ENCODE measurements at places on chromosomes 12 and 14.

- DNase-seq = peak; percentile 76
Observed at GRCh38 chr12:6084261-6084968, 40.1 kb downstream of the VWF start.

GRCh38 chr14:56273155-56273554, 154.9 kb downstream of the PELI2 start:
- DNase-seq = no peak

- no peak for DNase-seq
Observed at GRCh38 chr12:101826766-101827368, 3.9 kb downstream of the GNPTAB start.

DNA sequence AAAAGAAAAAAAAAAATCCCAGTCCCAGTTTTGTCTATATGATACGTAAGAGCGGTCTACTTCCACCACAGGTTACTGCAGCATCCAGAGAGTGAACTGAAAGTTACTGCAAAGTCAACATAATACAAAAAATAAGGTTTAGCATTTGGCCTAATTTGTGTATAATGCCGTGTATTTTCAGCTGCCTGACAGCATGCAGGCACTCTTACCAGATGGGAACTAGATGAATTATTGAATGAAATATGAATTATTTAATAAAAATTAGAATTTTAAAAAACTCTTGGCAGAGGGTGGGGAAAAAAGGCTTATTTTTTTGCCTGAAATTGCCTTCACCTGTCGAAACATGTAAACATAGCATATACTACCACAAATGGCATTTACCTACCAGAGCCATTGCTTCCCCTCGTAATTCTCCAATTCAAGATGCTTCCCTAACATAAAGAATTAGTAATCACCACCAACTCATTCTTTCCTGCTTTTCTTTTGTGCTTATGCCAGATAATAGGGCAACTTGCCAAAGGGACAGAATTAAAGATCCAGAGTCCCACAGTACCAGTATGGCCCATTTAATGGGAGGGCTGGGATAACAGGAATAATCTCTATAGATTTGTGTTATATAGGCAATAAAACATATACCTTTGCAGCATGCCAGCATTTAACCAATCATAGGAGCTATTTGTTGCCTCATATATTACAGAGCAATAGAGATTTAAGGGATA, 31.1 kb downstream of the ATF7 start:
- no peak for DNase-seq

GRCh38 chr12:98388126-98388525, 127.3 kb upstream of the TMPO start:
- DNase-seq = no peak

DNA sequence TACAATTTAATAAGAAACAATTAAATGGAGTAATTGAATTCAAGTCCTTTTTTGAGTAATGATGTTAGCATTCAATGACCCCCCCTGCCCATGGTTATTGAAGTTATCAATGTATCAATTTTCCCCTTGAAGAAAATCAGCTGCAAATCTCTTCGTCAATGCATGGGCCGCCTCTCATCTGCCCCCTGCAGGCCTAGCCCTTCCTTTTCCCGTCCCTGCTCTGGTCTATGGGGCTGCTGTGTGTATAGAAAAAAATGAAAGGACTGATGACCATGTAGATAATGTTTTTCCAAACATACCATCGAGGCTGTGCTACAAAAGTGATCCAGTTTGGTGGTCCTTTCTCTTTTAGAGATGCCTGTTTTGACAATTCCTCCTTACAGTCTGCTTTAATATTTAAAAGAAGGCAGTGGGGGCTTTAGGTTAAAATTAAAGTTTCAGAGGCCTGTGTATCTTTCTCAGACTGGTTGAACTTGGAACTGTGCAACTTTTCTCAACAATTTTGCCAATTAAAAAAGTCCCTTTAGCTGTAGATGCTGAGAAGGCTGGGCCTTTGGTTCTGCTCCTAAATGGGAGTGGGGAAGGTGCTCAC, 98.4 kb downstream of the APAF1 start:
- no peak for DNase-seq

GRCh38 chr12:65672441-65672840, 151.8 kb upstream of the HMGA2 start:
- no peak for DNase-seq

DNA sequence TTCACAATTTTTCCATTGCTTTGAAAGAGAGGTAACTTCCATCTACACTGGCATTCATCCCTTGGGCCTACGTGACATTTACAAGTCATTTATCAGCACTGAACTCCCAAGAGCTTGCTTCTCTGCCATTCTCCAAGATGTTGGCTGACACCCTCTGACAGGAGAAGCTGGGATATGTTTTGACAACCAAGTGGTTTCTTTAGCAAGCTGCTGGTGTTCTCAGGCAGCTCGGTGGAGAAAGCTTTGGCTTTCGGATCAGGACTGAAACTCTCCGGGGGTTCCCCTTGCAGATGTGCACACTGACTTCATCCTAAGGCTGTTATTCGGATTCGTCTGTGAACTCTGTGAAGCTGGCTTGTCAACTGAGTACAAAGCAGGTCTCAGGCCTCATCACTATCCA, 15.7 kb downstream of the KCNA5 start:
- no peak for DNase-seq

DNA sequence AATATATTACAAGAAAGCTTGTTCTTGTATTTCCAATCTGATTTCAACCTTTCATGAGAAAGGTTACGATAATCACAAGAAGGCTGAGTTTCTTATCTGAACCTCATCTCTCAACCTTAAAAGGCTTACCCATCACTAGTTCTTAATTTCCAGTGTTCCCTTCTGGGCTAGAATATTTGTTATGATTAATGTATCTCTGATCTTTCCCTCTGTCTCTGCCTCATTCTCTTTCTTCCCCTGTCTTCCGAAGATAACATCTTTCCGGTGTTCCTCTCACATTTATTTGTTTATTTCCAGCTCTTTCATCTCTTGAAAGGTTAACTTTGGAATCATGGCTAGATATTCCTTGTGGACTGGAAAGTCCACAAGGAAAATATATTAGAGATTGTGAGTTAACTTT, 255.9 kb downstream of the SLC6A15 start:
- DNase-seq = no peak

DNA sequence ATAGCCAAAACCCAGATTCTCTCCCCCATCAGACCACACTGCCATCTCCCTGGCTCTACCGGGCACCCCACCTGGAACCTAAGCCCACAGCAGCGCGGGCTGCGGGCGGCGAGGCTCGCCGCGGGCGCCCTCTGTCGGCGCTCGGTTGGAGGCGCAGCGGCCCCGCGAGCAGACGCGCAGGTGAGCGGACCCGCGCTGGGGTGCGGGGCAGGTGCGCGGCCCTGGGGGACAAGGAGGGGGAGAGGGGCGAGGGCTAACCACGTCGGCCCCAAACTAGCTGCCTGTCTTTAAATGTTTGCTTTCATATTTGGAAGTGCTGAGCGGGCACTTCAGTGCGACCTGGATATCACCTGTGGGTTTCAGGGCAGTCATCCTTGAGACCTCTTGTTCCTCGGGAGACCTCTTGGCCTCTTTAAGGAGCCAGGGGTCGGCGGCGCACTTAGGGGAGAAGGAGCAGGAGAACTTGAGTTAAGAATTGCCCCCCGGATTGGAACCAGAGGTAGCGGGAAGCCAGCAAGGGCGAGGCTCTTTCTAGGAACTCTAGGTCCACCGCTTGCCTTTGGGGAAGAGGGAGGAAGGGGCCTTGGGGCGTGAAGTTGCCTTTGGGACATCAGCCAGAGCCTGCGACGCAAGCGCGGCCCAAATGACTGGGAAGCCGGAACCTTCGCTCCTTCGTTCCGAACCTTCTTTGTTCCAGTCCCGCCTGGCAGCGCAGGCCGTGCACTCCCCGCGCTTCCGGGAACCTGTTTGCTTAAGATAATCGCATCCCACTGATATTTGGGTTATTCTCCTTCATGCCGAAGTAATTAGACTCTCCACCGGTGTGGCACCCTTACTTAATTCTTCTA, 78.7 kb downstream of the NEDD1 start:
- DNase-seq = peak; percentile 79

- DNase-seq = no peak
Observed at GRCh38 chr12:63944586-63945228, 100.2 kb downstream of the SRGAP1 start.

- DNase-seq = no peak
Observed at GRCh38 chr14:50051106-50051505, 65.3 kb downstream of the VCPKMT start.

- no peak for DNase-seq
Observed at GRCh38 chr12:93737457-93738198, 60.5 kb downstream of the CRADD start.

All from osteoblast (primary cell).